ENCODE measurements at places on chromosomes 3 and 15.

GRCh38 chr3:163043074-163043473 lies 1546.5 kb downstream of the OTOL1 start:
- no peak for DNase-seq

GRCh38 chr3:414063-414462 lies 217.5 kb downstream of the CHL1 start:
- DNase-seq, result no peak

- no peak for DNase-seq
Measured at GRCh38 chr3:99928771-99929744, 111.4 kb downstream of the CMSS1 start.

- DNase-seq, result no peak
Measured at GRCh38 chr15:58865425-58865880, 68.0 kb downstream of the SLTM start.

- DNase-seq, result no peak
Measured at GRCh38 chr15:74320352-74321247, 46.8 kb downstream of the CYP11A1 start.

- DNase-seq, result no peak
Measured at GRCh38 chr3:1910322-1910721, 188.3 kb upstream of the CNTN4 start.

DNA sequence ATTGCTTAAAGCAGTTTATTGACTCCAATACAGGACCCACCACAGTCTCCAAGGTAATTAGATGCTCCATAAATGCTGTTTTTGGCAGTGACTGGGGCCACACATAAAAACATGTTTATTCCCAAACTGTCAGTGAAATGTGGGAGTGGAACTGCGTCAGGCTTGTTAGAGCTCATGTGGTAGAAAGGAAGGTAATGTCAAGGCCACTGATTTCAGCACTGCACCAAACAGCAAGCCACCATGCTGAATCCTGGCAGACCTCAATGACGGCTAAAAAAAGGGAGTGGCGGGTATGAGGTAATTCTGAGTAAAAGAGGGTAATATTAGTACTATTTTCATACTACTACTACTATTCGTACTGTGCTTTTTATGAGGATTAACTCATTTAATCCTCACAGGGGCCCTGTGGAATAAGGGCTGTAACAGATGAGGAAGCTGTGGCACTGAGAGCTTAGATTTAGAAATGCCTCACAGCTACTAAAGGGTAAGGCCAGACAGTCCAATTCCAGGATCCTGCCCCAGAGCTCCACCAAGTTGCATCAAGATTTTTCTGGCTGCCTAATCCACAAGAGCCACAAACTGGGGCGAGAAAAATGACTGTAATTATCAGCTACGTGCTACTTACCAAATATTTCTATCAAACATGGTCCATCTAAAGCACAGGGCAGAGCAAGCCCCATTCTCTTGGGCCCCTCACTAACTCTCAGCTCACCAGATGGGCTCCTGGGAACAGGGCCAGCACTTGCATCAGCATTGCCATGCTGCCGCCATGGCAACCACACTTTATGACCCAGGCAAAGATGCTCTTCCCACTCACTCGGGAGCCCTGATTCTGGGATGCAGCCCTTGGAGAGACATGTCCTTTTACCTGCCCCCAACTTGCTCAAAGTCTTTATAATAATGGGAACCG lies 83.6 kb upstream of the SPATA12 start:
- no peak for DNase-seq

GRCh38 chr15:86892774-86893449 lies 813.2 kb downstream of the AGBL1 start:
- no peak for DNase-seq

DNA sequence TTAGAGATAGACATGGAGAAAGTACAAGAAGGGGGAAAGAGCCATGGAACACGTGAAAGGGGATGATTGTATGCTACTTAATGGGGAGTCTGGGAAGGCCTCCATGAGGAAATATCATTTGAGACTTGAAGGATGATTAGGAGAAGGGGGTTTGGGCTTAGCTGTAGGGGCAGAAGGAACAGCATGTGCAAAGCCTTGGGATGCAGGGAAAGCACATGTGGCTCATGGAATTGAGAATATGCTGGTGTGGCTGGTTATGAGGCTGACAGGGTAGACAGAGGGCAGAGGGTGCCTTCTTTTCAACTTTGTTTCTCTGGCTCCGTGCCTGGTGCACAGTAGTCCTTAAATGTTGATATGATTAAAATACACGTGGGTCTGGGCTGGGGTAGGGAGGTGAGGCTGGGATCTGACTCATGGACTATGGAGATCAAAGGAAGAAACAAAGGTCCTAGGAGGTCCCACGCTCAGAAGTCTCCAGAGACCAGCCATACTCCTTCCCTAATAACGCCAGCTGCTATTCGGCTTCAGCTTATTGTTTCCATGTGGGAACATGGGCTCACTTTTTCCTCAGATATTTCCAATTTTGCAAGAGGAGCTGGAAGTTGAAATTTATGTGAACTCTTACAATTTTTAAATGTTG lies 1.1 kb downstream of the GTF2E1 start:
- DNase-seq, result no peak

DNA sequence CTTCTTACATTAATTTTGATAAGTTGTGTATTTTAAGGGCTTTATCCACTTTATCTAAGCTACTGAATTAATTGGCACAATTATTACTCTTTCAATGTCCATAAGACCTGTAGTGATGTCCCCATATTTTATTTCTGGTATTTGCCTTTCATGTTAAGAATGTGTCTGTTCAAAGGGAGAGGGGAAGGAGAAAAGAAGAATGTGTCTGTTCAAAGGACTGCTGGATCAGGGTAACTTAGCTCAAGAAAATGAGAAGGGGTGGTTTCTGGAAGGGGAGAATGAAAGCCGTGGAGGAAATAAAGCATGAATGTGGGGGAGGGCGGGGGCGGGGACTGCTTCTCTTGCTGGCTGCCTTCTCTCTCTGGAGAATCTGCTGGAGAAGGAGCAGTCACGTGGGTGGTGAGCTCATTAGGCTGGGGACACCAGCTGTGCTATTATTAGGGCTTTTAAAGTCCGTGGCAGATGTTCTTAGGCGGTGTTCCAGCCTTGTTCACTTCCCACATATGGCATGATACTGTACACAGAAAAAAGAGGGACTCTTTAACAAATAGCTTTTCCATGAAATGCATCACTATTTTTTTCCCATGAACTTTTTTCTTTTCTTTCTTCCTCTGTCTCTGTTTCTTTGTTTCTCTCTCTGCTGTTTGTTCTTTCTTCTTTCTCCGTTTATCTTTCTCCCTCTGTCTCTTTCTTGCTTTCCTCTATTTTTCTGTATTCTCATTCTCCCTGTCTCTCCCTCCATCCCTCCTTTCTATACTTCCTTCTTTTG lies 63.7 kb upstream of the ULK4 start:
- no peak for DNase-seq

- no peak for DNase-seq
Measured at GRCh38 chr15:91316126-91316525, 216.1 kb downstream of the SV2B start.

DNA sequence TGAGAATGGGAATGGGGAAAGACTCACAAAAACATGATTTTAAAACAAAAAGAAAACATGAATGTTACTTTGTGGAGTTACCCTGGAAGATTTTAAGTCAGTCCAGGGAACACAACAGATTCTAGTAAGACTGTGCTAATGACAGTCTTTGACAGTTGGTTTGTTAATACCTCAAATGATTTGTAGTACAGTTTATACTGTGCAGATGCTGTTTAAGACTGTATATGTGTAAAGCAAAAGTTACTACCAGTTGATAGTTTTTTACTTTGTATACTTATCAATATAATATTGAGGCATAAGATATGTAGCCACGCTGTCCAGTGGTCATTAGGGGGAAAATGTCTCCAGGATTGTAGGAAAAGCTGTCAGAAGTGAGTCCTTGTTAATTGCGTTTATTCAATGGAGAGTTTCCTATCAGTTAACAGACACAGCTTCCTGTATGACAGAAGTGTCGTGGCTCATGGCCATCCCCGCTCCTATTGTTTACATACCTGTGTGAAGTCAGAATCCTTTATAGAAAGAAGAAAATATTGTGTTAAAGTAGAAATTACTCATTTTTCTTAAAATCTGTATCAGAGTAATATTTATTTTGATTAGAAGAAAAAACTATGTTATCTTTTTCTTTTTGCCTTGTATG lies 36.0 kb downstream of the NKIRAS1 start:
- no peak for DNase-seq

GRCh38 chr15:92803852-92804609 lies 96.1 kb upstream of the CHD2 start:
- no peak for DNase-seq

GRCh38 chr3:186920301-186920700 lies 10.0 kb upstream of the ST6GAL1 start:
- no peak for DNase-seq

GRCh38 chr3:157868196-157868595 lies 238.0 kb downstream of the SHOX2 start:
- DNase-seq, result no peak

DNA sequence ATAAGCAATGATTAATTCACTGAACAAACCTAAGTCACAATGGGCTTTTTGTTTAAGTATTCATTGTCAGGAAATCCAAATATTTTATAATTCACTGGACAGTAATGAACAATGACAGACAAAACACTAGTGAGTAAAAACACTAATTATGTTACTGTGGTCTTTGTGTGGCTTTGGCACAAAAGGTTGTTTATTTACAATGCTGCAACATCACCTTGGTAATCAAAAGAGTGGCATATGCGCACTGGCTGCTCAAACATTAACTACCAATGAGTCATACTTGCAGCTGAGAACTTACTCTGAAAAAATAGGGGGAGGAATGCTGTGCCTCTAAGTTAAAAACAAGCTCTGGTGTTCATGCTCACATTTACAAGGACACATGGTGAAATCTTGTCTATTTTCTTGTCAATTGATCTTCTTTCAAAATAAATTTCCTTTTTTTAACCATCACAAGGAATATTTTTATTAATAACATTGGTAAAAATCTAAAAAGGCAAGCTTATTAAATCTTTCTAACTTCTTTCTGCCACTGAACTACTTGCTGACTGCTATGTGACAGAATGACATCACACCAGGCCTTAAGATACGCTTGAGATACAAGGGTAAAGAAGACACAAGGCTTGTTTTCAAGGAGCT lies 85.2 kb upstream of the PPIB start:
- no peak for DNase-seq

GRCh38 chr15:45498701-45499100 lies 23.9 kb downstream of the SLC30A4 start:
- DNase-seq, result no peak

DNA sequence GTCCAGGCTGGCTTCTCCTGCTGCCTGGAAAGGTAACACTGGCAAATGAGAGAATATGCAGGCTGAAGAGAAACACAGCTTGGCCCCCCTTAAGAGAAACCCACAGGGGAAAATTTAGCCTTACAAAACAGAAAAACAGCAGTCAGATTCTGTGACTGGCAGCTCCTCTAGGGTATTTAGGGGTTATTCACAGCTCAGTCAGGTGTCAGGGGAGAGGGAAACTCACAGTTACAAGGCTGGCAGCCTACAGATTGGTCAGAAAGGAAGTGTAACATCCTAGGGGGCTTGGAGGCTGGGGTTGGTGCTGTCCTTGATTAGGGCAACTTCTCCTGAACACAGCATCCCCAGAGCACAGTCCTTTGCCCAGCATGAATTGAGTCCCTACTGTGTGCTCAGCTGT lies 81.4 kb downstream of the SEMA5B start:
- no peak for DNase-seq

- DNase-seq, result no peak
Measured at GRCh38 chr3:126155819-126156218, 24.6 kb downstream of the ALDH1L1 start.

DNA sequence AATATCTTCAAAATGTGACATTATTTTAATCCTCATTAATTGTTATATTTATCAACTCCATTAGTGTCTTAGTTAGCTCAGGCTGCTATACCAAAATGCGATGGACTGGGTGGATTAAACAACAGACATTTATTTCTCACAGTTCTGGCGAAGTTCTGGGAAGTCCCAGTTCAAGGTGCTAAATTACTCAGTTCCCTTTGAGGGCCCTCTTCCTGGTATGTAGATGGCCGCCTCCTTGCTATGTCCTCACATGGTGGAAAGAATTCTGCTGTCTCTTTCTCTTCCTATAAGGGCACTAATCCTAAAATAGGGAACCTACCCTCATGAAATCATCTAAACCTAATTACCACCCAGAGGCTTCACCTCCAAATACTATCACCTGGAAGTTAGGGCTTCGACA lies 38.8 kb upstream of the DUT start:
- no peak for DNase-seq

DNA sequence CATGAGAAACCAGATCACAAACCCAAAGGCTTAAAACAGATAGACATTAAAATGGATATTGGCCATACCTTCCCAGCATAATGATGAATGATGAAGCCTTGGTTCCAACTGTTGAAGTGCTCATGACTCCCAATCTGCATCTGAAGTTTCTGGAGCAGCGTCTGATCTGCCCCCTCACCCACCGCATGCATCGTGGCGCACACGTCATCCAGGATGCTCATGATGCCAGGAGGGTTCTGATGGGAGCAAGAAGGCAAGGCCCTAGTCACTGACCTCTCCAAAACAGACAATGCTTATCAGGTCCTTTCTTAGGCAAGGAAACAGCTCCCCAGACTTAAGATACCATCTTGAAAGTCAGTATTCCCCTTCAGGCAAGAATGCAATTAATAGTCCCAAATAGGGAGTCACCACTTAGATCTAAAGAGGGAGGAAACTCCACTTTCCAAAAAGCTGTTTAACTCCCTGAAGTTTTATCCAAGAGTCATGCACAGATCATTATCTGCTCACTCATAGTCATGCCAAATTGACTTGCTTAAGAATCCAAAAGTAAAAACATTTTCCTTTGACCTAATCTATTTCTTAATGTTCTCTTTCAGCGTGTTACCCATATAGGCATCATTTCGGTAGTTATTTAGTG lies 2.1 kb downstream of the LDHAL6B start:
- no peak for DNase-seq

- no peak for DNase-seq
Measured at GRCh38 chr3:71486831-71487230, 96.7 kb downstream of the FOXP1 start.

DNA sequence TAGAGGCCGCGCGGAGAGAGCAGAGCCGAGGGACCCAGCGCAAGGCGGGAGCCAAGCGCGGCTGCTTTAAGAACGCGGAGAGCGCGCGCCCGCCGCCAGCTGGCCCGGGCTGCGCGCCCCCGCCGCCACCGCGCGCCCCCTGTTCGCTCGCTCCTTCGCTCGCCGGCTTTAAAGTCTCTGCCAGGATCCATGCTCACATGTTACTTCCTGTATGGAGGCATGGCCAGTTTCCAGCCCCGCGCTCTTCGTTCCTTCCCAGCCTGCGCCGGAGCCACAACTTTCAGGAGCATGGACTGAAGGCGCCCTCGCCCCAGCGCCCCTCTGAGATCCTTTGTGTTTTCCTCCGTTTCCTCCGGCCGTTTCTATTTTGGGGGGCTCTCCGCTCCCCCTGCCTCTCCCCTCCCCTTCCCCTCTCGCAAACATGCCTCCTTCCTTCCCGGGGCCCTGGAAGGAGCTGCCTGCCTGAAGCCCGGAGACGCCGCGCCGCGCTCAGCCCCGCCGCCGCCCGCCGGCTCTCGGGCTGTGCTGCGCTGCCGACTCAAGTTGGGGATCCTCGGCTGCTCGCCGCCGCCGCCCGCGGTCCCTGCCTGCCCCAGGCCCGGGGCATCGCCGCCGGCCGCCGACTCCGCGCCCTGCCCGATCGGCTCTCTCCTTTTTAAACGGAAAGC lies at the start of gene PTPRG:
Gene PTPRG (plus strand): TSS at position 198 of the 668 bp plus-strand sequence. CDS start 717 bp downstream, outside the sequence.
- DNase-seq, result no peak

- no peak for DNase-seq
Measured at GRCh38 chr15:80822256-80822655, 43.1 kb downstream of the CEMIP start.

All from stimulated activated CD8-positive, alpha-beta memory T cell treated with anti-CD3 and anti-CD28 coated beads, Interleukin-4, amount 100 ng/mL, for 1 hour (primary cell).